Ovary (tissue), 10 donors: ENCODE measurements at places on chromosomes 3 and 15. TPM values are rescaled to one million over a fixed set of nuclear protein-coding genes. Genes with fewer than 3 reads are reported as not detected.

- DNase-seq, result no peak
Measured at GRCh38 chr3:40464339-40465110, 7.4 kb downstream of the RPL14 start.

Gene DCP1A
- 34.1 TPM for total RNA-seq

GRCh38 chr15:31125061-31125460 lies 23.5 kb upstream of the TRPM1 start:
- no peak for DNase-seq

Gene GPR160
- 0.35 TPM for total RNA-seq

GRCh38 chr3:14892226-14892625 lies 55.2 kb upstream of the NR2C2 start:
- DNase-seq, result no peak

DNA sequence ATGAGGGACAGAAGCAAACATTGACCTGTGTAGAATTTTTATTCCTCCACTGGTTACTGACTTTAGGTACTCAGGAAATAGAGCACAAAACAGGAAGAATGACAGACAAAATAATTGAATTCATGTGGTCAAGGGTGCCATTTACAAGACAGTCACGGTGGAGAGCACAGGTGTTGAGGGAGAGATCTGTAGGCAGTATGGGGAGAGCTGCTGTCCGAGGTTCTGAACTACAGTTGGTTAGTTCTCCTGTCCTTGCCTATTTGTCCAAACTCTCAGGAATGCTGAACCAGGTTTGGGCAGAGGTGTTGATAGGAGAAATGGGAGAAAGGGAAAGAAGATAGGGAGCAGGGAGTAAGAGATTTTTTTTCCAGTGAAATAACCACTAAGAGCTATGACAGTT lies 178.5 kb upstream of the ZBTB20 start:
- DNase-seq, result no peak

Gene STRA6
- 2.8 TPM for total RNA-seq

DNA sequence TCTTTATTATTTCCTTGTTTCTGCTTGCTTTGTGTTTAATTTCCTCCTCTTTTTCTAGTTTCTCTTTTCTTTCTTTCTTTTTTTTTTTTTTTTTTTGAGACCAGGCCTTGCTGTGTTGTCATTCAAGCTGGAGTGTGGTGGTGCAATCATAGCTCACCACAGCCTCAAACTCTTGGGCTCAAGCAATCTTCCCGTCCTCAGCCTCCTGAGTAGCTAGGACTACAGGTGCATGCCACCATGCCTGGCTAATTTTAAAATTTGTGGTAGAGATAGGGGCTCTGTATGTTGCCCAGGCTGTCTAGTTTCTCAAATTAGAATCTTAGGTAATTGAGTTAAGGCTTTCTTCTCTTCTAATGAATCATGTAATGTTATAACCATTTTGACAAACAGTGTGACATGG lies 22.4 kb downstream of the SLMAP start:
- DNase-seq, result no peak

- no peak for DNase-seq
Measured at GRCh38 chr15:100770661-100771584, 108.7 kb upstream of the ALDH1A3 start.

Gene SQOR
- total RNA-seq, result 13.6 TPM

Gene ZNF620
- total RNA-seq, result 1.4 TPM

DNA sequence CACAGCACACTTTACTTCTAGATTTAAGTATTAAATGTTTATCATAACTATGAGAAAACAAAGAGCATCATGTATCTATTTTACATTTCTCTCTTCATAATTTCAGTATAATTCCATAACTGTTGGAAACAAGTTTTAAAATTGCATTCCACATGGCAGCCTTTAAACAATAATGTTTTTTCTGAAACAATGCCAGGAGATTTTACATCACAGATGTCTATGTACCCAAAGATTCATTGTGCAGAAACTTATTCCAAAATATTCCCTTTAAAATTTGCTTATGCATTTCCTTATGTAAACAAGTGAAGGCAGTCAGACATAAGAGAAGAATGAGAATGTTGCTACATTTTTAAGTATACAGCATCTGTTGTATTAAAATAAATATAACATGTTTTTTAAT lies 324.9 kb upstream of the COL8A1 start:
- DNase-seq, result no peak

DNA sequence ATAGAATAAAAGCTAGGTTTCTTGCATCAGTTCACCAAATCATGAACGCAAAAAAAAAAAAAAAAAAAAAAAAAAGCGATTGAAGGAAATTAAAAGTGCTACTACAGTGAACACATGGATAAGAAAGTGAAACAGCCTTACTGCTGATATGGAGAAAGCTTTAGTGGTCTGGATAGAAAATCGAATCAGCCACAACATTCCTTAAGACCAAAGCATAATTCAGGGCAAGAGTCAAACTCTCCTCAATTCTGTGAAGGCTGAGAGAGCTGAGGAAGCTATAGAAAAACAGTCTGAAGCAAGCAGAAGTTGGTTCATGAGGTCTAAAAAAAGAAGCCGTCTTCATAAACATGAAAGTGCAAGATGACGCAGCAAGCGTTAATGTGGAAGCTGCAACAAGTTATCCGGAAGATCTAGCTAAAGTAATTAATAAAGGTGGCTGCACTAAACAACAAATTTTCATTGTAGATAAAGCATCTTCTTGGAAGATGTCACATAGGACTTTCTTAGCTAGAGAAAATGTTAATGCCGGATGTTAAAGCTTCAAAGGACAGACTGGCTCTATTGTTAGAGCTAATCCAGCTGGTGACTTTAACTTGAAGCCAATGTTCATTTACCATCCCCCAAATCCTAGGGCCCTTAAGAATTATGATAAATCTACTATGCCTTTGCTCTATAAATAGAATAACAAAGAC lies 19.2 kb downstream of the P3H2 start:
- no peak for DNase-seq

Gene BCHE
- total RNA-seq, result 14.5 TPM

Gene ASB7
- 12.0 TPM for total RNA-seq

Gene C3orf62
- 6.6 TPM for total RNA-seq

GRCh38 chr3:72295962-72296450 lies 511.1 kb upstream of the PROK2 start:
- DNase-seq, result no peak

DNA sequence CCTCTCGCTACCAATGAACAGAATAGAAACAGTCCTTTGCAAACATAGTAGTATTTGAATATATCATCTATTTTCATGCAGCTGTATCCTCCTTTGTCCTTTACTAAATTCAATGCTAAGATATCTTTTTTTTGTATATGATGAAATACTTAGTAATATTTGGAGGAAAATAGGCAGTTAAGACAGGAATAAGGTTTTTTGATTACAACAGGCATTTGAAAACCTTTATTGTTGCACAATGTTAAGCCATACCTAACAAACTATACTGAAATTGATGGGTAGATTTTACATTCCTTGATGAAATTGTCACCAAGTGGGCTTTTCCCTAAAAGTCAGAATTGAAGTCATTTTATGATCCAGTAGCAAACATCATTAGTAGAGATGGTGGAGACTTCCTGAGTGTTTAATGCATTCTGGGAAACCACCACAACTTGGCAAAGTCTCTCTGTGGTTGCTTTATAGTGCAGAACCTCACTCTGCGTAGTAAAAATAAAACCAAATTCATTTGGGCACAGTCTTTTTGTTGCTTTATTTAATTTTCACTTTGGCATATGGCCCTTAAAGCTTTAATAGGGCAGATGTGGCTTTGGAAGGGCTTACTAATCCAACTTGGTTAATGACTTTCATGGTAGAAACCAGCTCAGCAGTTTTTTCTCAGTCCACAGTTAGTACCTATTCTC lies 216.0 kb downstream of the DIPK2A start:
- DNase-seq, result no peak

Gene TMC3
- not detected for total RNA-seq

Gene TSPAN3
- 266 TPM for total RNA-seq

Gene SLMAP
- total RNA-seq, result 113 TPM

Gene FILIP1L
- total RNA-seq, result 96.6 TPM

DNA sequence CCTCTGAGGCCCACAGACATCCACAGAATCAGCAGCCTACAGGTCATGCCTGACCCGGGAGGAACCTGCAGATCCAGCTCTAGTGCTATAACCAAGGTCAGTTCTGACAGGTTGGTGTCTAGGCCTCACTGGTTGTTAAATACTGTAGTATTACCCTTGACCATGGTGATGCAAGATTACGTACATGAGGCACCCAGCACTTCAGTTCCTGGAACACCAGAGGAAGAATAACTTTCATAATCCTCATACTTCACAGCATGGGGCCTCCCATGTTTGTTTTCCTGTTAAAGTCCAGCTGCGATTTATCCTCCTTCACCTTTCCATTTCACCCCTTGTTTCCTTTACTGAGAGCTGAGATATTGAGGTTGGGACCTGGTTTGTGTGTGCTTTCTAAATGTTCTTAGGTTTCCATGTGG lies 34.4 kb upstream of the GLCE start:
- DNase-seq, result no peak

GRCh38 chr3:171959532-171960089 lies 79.8 kb upstream of the FNDC3B start:
- DNase-seq, result no peak

Gene WWTR1
- total RNA-seq, result 112 TPM

DNA sequence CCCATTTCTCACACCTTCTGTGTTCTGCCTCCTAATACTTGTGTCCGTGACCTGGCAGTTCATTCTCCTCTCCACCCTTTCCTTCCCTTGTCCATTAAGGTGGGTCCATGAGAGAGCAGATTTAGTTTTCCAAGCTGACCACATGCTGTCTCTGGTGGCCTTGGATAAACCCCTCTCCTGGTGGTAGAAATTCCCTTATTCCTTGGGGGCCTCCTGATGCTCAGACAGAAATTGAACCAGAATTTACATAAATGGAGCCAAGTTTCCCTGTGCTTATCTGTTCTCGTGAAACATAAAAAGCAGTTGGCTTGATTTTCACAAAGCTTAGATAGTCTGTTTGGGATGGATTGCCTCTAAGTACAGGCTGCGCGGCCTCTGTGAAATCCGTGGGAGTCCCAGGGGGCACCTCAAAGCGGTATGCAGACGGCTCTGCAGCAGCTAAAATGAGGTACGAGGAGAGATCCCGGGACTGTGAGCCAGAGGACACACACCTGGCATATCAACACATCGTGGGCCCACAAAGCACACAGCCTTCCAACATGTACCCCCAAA lies 101.0 kb upstream of the NMNAT3 start:
- DNase-seq, result no peak

Gene NR1I2
- total RNA-seq, result 0.22 TPM

Gene P4HTM
- total RNA-seq, result 46.5 TPM

DNA sequence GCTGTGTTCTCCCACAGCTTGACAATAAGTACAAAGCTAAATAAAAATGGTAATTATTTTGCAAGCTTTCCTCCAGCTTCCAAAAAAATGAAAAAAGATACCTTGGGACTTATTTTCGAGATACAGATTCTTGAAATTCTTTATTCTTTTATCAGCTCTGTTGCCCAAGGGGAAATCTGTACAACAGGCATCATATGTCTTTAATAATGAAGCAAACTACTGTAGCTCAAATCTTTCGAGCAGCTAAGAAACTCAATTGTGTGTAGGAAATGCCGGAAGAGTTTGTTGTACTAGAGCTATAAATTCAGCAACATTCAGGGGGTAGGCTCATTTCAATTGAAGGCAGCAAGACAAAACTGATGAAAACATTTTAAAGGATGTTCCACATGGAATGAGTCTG lies 297.7 kb downstream of the GBE1 start:
- no peak for DNase-seq

- DNase-seq, result no peak
Measured at GRCh38 chr3:49831341-49831740, 17.6 kb upstream of the UBA7 start.

Gene TF
- 1.5 TPM for total RNA-seq

DNA sequence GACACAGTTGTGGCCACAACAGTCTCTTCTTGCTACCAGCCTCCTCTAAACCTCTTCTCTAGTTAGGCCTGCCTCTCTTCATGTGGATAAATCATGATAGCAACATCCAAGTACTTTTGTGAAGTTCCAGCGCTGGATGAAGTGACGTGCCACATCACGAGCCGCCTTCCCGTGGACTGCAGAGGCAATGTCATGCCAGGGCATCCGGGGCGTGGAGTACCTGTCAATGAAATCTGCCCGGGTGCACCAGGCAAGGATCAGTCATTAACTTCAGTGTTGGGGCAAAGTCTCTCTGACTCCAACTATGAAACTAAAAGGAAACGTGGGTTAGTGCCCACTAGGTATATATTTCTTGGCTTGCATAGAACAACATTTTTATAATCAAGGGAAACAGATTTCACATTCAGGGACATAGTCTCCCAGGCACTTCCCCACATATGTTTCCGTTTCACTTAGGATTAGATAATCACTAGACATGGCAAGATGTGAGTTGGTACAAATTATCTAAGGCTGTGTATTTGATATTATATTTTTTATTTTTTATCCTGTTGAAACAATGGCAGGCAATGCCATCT lies 133.6 kb downstream of the PLD1 start:
- no peak for DNase-seq

Gene HAPLN3
- 6.9 TPM for total RNA-seq

- DNase-seq, result no peak
Measured at GRCh38 chr3:33586402-33586801, 131.7 kb downstream of the CLASP2 start.

DNA sequence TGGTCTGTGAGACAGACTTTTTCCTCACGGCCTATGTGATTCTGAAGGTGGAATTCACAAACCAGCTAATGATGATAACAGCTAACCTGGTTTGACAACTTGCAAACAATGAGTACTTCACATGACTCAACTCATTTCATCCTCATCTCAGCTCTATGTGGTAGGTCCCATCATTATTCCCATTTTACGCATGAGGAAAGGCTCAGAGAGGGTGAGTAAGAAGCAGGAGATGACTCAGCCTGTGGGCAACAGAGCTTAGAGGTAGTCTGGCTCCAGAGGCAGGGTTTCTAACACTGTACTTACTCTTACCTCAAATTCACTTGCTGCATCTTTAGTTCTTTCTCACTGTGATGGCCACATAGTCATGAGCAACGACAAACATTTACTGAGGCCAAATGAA lies 25.8 kb upstream of the PSMD6 start:
- DNase-seq, result no peak

Gene CHRNA7
- total RNA-seq, result 4.5 TPM

DNA sequence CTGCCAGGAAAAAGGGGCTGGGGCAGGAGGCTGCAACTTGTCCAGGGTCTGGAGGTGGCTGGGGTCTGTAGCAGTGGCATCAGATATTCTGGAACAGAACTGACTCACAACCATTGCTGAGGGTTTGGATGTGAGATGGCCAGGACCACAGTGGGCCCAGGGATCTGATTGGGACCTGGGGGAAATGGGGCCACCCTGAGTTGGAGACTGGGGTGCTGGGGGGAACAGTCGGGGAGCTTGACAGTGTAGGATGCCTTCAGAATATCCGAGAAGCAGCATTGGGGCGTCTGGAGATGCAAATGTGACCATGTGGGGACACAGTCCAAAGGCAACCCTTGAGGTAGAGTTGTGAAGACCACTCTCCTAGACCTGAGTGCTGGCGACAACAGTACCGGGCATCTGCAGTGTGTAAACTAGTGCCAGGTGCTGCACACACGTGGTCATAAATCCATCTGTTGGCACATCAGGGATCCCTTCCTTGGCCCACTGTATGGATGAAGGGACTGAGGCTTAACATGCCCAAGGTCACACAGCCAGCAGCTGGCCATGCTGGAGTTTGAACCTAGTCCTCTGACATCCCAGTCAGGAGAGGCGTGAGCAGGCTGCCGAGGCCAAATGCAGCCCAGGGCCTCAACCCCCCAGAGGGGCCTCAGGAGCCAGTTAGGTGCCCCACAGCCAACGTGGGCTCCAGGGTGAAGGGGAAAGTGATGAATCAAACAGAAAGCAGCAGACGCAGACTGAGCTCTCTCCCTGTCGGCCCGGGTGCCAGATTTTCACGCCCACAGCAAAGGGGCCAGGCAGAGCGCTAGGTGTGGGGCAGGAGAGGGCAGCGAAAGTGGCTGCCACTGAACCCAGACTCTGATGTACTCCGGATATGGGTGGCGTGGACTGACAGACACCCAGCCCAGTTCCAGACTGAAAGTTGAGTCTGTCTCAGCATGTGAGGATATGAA lies 18.8 kb downstream of the HEMK1 start:
- no peak for DNase-seq
